ENCODE measurements at places on chromosomes 4 and X.
A peak's percentile ranks its signal among the peaks of the same experiment; 100 is the strongest.

DNA sequence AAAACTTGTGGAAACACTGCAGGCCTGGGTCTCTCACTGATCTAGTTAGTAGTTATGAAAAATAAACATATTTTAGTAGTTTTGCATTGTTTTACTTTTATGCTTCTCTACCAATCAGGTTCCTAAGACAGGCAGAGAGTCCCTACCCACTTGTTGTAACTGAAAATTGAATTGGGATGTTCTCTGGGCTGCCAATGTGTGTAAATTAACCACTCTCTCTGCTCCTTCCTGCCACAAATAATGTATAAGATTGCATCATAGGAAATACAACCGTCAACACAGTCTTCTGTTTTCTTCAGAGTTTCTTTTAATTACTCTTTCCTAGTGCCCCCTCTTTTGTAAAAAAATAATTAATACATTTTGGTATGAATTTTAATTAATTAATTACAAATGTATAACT lies 677.3 kb downstream of the FSTL5 start:
- no peak for DNase-seq

- no peak for DNase-seq
Measured at GRCh38 chr4:128350449-128351045, 62.9 kb upstream of the PGRMC2 start.

DNA sequence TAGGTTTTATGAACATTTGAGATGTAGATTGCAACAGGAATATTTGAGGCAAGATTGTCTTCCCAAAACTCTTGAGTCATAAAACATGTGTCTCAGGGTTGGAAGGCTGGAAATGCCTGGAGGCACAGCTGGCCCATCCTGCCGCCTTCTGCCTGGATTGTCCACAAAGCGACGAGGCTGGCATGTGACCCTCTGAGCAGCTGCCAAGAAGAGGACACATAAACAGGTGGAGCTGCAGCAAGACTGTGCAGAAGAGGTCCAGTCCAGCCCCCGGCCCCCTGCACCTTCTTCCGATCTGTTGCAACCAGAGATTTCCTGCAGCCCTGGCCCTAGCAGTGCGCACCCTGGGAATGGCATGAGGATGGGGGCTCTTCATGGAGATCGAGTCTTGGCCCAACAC lies 101.9 kb upstream of the BCOR start:
- no peak for DNase-seq

DNA sequence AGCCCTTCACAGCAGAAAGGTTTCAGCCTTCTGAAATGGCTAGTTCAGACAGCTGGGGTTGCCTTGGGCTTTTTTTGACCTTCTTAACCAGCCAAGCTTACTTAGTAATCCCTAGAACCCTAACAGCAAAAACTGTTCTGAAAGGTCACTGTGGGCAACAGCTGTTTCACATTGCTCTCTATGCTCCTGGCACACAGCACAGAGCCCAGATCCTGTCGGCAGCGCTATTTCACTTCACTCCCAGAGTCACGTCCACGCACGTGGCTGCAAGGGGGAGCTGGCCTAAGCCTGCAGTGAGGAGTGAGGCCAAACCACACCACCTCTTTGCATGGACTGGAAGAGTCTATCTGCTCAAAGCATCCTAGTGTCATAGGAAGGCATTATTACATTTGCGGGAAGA lies 32.0 kb upstream of the STS start:
- DNase-seq: no peak

- no peak for DNase-seq
Measured at GRCh38 chr4:171785388-171785787, 27.8 kb upstream of the GALNTL6 start.

GRCh38 chr4:134388351-134388750 lies 186.8 kb upstream of the PABPC4L start:
- no peak for DNase-seq

- DNase-seq: no peak
Measured at GRCh38 chr4:16846540-16847117, 51.8 kb downstream of the LDB2 start.

- no peak for DNase-seq
Measured at GRCh38 chr4:48307528-48307927, 33.8 kb upstream of the SLAIN2 start.

- no peak for DNase-seq
Measured at GRCh38 chr4:80097400-80098177, 24.6 kb upstream of the ANTXR2 start.

DNA sequence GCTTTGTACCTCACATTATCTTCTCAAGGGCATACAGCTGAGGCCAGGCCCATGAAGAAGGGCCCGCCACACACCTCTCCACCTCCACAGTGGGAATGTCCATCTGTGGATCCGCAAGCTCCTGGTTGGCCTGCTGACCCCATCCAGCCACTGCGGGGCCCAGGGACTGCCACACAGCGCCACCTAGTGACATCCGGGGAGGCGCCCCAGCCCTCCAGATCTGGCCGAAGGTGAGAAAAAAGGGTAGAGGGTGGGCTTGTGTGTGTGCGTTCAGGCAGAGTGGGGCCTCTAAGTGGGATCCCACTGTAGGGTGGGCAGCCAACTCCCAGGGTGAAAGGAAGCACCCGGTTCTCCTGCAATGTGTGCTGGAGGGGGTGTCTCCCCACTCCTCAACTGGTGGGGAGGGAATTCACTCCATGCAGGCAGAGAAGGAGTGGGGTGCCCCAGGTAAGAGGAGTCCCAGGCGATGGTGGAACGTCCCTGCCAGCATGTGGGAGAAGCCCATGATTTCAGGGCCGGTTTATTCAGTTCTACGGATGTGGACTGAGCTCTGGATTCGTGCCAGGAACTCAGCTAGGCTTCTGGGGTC lies 117.3 kb downstream of the ENPP6 start:
- DNase-seq: peak; percentile 33

DNA sequence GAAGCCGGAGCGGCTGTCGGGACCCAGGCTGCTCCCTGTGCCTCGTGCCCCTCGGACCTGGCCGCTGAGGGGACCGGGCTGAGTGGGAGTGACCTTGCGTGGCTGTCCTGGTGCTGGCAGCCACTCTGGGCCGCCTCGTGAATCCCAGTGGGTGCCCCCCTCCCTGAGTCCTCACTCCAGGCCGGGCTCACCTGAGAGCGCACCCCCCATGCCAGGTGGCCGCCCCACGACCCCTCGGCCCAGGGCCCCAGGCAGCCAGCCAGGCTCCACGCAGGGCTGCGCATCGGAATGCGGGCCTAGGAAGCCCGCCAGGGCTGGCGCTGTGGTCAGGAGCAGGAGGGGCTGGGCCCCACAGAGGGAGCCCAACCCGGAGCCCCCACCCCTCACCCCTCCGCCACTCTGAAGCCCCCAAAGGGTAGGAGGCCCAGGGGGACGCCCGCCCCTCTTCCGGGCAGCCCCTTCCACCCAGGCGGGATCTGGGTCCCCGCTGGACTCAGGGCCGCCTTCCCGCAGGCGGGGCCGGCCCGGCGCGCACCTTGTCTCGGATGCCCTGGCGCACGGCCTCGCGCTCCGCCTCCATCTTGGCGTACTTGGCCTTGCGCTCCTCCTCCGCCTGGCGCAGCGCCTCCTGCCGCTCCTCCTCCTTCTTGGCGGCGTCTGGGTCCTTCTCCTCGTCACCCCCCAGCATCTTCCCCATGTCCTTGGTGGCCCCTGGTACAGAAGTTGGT lies 33.9 kb downstream of the CPLX1 start:
- DNase-seq: no peak

DNA sequence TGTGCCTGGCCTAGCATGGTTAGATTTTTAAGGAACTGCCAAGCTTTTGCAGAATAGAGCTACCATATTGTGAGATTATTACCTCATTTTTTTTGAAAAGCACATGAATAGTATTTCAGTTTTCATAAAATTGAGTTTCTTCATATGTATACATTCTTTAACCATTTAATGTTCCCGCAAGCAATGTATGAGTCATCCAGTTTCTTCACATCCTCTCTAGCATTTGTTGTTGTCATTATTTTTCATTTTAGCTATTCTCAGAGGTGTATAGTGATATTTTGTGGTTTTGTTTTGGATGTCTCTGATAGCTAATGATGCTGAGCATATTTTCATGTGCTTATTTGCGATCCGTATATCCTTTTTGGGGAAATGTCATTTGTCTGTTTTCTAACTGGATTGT lies 74.9 kb downstream of the GLUD2 start:
- no peak for DNase-seq

GRCh38 chr4:8840006-8840793 lies 31.4 kb downstream of the HMX1 start:
- DNase-seq: no peak

DNA sequence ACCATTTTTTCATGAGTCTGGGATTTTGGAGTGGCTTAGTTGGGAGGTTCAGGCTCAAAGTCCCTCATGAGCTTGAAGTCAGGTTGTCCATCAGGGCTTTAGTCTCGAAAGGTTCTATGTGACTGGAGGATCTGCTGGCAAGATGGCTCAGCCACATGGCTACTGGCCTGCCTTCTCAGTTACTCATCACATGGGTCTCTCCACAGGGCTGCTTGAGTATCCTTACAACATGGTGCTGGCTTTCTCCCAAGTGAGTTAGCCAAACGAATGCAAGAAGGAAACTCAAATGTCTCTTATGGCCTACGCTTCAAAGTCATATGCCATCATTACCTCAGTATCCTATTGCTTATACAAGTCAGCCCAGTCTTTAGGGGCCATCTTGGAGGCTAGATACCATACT lies 106.3 kb upstream of the VCX3B start:
- DNase-seq: no peak

- DNase-seq: no peak
Measured at GRCh38 chr4:169758401-169758962, 738 bp upstream of the HPF1 start.

- no peak for DNase-seq
Measured at GRCh38 chr4:77843628-77844027, 19.0 kb upstream of the MRPL1 start.

- DNase-seq: no peak
Measured at GRCh38 chr4:15657366-15657765, 2.2 kb upstream of the FBXL5 start.

DNA sequence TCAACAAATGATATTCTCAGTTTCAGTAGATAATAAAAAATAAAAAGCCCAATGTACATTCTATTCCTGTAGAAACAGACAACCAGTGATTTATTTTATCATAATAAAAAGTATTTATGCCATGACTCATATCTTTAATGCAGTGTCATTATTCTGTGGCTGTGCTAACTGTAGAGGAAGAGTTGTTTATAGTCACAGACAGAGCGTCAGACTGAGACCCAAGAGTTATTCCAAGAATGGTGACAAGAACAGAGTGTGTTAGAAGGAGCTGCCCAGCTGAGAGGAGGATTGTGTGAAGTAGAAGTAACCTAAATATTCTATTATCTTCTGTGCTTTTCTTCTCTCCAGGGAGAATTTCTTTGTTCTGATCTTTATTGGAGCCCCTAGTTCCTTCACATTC lies 210.7 kb downstream of the PPP1R2C start:
- no peak for DNase-seq

GRCh38 chrX:29530501-29530900 lies 684.9 kb upstream of the MAGEB2 start:
- no peak for DNase-seq

DNA sequence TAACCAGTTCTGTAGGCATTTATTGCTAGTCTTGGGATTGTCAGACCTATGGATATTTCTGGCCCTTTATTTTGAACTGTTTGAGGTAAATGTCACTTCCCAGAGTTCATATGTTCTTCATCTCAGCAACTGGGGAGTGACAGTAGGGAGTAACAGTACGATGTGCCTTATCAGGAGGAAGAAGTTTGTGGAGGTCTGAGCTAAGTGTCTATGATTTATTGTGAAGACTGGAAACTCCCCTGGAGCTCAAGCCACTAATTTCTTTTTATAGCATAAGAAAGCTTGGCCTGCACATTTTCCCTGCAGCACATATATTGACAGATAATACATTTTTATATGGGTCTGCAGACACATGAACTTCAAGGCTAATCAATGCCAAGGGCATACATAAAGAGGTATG lies 383.8 kb downstream of the GRXCR1 start:
- DNase-seq: no peak

GRCh38 chr4:1168191-1169101 lies 3.9 kb downstream of the SPON2 start:
- no peak for DNase-seq
